ENCODE measurements at places on chromosomes 7 and 10. TPM values are rescaled to one million over a fixed set of nuclear protein-coding genes. Genes with fewer than 3 reads are reported as not detected.

DNA sequence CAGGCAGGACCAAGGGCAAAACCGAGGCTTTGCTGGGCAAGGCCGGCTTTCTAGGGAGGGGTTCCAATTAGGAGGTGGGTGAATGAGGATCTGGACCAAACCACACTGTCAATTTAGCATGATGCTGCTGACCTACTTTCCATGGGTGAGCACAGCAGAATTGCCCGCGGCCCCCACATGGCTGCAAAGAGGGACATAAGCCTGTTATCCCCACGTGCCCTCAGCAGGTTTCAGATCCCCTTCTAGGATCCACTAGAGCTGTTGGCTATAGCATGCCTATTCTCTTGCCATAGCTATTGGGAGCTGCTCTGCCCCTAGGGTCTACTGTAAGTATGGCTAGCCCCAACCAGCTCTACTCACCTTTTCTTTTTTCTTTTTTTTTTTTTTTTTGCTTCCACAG lies 102.8 kb downstream of the COL13A1 start:
- peaks cover 20% of the 10 kb centered on the region for H3K4me1 ChIP-seq
- DNase-seq: no peak
- no peaks in the 10 kb centered on the region for H3K36me3 ChIP-seq
- no peak overlapping the region for H3K4me3 ChIP-seq
- no peak overlapping the region for H3K27ac ChIP-seq
- peaks cover 1% of the 10 kb centered on the region for H3K27me3 ChIP-seq

DNA sequence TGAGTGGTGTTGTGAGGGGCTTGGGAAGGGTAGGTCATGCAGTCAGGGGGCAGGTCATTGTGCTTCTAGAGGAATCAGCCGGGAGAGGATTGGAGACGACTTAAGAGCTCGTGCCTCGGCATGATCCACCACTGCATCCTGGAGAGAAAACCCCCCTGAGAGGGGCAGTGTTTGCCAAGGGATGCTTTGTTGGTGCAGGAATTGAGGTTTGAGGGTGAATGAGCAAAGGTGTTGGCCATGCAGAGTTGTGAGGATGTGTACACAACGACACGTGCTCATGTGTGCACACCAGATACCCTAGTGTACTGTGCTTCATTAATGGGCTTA lies 85.6 kb upstream of the ANLN start:
- H3K27ac ChIP-seq: no peak overlapping the region
- H3K36me3 ChIP-seq: no peaks in the 10 kb centered on the region
- DNase-seq: no peak
- no peak overlapping the region for H3K4me3 ChIP-seq

DNA sequence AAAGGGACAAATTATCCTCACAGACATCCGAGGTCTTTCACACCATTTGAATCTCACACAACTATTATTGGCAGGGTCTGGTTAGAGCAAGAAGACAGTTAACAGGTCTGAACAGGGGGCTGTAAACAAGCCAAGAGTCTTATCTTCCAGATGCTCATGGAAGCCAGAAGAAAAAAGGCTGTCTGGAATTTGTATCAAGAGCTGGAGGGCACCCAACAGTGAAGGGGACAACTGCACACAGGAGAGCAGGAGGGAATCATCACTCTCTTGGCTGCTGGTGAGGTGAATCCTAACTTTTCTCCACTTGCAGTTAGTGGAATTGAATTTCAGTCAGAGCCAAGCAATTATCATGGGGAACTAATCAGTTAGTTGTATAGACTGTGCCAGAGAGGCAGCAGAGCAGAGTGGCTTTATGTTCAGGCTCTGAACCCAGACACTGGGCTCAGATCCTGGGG lies 880.2 kb upstream of the AUTS2 start:
- no peaks in the 10 kb centered on the region for H3K36me3 ChIP-seq
- no peaks in the 10 kb centered on the region for H3K4me1 ChIP-seq
- H3K4me3 ChIP-seq: no peak overlapping the region
- no peak for DNase-seq
- H3K27ac ChIP-seq: no peak overlapping the region

- H3K27me3 ChIP-seq: no peaks in the 10 kb centered on the region
- H3K4me1 ChIP-seq: peaks cover 15% of the 10 kb centered on the region
- no peak overlapping the region for H3K4me3 ChIP-seq
- no peaks in the 10 kb centered on the region for H3K36me3 ChIP-seq
Measured at GRCh38 chr10:110269374-110270318, 35.1 kb downstream of the SMNDC1 start.

Gene FZD8
- 3.4 TPM for total RNA-seq
